ENCODE measurements at places on chromosomes 1 and 21.

DNA sequence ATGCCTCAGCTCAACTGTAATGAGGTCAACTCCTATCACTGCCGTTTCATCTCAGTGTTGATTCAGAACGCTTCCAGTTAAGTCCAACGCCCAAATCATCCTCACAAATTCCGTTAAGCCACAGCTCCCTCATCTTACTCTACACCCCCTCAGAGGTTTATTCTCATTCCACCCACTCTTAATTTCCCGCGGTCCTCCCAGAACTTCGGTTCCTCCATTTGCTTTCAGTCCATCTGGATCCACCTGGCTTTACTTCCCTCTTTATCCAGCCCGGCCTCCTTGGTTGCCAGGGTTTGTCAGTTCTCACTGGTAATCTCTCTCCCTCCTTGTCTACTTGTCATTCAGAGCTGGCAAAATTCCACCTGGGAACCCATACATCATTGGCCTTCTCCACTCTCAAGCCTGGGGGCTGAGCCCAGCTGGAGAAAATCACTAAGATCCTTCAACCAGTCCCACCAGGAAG is 51.3 kb upstream of the RUNX1 start:
- DNase-seq: no peak

- no peak for DNase-seq
These were observed 28.3 kb upstream of the ZNF326 start for GRCh38 chr1:89966656-89967055.

- no peak for DNase-seq
These were observed 5.5 kb upstream of the PRKCZ start for GRCh38 chr1:2044510-2045319.

DNA sequence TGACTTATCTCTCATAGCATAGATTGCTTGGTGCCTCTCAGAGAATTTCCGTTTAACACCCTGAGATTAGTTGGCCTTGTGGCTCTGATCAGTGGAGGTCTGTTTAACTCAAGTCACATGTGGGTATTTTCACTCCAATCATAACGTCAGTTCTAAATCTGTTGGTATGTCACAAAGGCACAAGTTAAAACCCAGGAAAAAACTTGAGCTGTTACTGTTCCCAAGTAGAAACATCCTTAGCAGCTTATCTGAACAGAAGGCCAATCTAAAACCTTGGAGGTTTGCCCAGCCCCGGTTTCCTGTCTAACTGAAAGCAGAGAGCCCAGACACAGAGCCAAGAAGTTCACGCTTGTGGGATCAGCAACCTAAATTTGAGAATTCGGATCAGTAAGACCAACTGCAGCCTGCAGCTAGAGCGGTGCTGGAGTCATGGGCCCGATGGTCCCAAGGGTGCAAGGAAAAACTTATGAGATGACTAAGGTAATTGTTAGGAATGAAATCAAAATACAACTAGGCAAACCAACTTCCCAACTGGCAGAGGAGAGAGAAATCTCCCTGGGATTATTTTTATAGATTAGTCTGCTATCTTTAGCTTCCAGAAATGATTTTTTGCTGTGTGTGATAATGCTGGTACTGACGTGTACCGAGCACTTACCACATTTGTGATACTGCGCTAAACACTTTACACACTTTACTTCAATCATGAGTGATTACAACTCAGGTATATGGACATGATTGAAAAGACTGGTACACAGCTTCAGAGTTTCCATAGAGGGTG is 90.2 kb upstream of the C1orf21 start:
- peak; percentile 92 for DNase-seq

DNA sequence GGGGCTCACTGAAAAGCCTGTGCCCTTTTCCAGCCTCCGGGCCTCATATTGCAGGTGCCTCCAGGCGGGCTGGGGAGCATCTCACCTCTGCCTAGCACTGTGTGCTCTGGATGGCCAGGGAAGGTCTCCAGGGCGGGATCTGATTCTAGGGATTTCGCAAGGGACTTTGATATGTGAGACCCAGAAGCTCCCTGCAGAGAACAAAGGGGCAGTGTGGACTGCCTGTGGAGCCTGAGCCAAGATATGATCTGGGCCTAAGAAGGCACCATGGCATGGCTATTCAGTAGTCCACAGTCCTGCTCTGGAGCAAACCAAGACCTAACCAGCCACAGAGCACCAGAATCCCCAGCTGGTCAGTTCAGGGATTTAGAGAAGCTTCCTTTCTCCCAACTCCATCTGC is 157.2 kb downstream of the ST6GALNAC5 start:
- DNase-seq: no peak

DNA sequence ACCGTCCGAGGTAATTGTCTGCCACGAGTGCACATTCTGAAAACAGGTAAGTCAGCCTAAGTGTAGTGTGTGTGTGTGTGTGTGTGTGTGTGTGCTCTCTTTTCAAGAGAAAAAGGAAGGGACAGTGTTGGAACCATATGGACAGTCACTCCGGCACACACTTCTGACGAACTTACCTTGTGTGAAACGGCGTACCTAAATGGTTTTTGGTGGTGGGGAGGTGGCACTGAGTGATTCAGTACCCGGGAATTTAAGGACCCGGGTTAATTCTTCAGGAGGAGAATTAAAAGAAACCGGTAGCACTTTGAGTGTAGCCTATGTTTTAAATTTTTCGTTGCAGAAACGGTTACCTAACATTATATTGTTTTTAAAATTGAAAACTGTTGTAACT is 286 bp downstream of the ODR4 start:
- no peak for DNase-seq

- DNase-seq: no peak
These were observed 9.1 kb downstream of the IBA57 start for GRCh38 chr1:228174482-228175315.

DNA sequence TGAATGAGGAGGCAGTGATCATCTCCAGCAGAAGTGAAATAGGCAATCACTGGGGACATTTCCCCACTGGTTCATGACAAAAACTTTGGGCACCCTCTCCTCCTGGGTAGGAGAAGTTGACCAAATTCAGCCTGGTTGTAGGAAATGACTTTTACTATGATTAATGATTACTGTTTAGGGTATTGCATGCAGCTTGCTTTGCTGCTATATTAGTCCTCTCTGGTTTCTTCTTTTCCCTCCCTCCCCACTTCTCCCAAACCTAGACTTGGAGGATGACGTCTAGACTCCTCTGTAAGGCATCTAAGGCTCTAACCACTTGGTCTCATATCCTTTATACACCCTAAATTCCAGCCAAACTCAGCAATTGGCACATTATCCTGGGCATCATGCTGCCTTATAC is 3.4 kb upstream of the RGS16 start:
- no peak for DNase-seq

GRCh38 chr1:197800379-197801110 is 25.3 kb upstream of the DENND1B start:
- DNase-seq: no peak

DNA sequence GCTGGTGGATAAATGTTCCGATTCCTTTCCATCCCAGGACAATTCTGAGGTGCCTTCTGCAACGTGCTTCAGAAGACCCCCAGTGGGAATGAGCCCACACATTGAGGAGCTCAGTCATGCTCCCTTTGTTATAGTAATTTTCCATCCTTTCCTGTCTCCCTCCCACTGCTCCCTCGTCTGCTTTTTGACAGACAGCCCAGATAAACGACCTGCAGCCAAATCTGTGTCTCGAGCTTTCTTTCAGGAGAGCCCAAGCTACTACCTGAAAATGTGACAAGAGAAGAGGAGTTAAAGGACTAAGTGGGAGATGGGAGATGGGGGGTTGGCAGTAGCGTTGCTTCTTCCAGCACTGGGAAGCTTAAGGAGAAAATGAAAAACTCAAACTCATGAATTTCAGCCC is 65.9 kb upstream of the LRRN2 start:
- DNase-seq: no peak

- DNase-seq: no peak
These were observed 52.9 kb upstream of the SSBP3 start for GRCh38 chr1:54459140-54459539.

Measured in ascending aorta (tissue), 2 donors.